ENCODE measurements at places on chromosomes 1 and 21.

DNA sequence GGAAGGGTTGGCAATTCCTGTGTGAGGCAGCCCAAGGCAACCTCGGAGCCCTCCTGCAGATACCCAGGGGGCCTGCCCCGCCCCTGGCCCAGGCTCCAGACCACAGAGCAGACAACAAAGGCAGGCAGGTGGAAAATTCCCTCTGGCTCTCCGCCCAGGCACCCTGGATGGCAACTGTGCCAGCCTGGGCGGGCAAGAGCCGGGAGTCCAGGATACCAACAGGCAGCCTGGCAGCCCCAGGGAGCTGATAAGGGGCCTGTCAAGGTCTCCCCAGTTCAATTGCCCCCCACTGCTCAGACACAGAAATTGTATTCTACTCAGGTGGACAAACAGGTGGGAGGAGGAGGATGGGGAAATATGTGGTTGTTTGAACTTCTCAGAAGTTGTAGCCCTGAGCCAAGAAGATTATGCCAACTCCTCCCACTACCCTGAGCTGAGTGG, 15.4 kb upstream of the GPR37L1 start:
- DNase-seq: no peak

DNA sequence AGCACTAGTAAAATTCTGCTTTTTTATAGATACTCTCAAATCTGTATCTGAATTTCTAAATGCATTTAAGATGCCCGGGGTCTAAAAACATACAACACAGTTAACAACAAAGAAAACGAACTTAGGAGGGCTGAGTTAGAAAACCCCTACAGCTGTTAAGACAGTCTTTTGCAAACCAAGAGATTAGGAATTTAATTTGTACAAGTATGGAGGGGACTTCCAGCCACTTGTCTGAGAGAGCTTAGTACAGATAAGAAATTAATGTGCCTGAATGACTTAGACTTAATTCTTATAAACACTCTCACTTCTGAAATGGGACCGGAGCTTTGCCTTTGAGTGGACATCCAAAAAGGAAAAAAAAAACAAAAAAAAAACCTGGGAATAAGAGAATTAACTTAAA, 61.6 kb downstream of the SMYD3 start:
- no peak for DNase-seq

- DNase-seq: no peak
Measured at GRCh38 chr1:64072089-64072793, 131.2 kb upstream of the UBE2U start.

GRCh38 chr1:71080230-71080738, 551 bp downstream of the ZRANB2 start:
- no peak for DNase-seq

DNA sequence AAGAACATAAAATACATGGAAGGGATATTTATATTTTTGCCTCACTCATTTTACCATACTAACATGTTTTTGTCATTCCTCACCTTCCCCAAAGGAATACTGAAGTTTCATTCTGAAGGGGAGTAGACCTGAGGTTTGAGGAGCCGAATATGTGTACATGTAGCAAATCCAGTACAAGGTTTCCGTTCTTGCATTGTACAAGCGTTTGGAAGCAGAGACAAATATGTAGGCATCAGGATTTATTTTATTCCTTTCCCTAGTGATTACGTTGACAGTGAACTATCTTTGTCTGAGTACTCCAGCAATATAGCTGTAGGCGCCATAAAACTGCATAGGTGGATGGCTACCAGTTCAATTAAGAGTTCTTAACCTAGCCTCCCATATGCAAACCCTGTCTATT, 191.5 kb downstream of the NFIA start:
- DNase-seq: no peak

DNA sequence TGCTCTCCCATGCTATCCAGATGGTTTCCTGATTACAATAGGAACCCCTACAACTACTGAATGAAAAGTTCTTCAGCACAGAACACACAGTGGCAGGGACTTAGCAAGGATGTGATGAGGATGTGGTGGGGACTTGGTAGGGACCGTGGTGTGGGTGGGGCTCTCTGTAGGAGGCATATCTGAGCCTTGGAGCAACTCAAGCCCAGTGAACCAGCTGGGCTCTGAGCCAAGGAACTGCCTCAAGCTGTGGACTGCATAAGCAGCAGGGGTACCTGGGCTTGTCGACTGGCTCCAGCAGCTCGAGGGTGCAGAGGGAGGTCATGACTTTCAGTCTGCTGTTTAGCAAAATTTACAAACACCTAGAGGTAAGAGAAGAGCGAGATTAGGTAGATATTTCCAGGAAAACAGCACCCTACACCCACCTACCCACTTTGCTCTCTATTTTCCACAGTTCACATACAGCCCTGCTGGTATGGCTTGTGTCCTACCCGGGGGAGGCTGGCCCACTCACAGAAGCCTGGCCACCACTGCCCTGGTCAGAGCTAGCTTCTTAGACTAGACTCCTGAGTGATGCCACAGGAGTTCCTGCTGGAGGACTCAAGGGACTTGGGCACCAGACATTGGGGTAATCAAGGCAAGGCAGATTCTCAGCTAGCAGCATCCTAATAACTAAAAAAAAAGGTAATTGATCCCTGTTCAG, 86.8 kb upstream of the GCLM start:
- no peak for DNase-seq

DNA sequence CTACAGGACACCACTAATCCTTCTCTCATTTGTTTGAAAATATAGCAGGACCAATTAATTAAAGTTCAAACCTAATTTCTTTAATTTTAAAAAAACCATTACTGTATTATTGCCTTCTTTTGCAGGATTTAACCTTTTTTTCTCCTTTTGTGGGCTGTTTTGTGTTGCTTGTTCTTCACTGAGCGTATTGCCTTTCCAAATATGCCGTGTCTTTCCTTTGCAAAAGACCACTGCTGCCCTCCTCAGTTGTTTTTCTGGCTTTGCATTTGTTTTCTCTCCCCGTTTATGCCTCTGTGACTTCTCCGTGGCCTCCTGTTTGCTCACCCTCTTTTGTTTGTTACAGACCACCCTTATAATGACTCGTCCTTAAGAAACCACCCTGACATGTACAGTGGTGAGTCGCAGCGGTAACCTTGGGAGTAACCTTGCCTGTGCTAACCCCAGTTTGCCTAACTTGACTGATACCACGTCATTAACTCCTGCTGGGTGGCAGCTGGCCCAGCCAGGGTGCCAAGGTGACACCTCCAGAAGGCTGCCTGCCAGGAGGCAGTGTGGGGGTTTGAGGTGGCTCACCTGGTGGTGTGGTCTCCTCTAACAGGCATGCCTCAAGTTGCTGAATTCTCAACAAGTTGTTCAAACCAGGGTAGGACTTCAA, 81.1 kb upstream of the CNTN2 start:
- no peak for DNase-seq

DNA sequence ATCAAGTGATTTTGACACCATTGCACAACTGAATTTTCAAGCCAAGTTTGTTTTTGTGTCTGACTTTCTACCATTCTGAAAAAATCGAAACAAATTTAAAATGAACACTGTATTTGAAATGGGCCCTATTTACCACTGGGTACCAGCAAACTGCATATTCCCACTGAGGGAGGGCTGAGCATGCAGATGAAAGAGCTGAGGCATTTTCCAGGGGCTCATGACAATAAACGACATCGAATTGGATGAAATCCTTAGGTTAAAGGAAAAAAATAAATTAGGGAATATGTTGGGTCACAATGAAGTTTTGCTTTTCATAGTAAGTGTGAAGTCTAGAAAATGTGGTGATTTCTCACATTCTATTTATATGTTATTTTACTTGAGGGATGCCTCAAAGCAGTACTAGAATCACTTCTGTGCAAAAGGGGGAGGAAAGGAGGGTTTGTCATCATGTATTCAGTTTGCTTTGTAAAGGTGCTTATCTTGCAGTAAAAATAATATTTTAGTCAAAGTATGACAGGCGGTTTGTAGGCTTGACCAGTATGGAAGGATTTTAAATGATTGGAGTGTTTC, 11.2 kb downstream of the ZBTB18 start:
- DNase-seq: no peak

GRCh38 chr1:166166329-166166697, 488 bp downstream of the FAM78B start:
- no peak for DNase-seq

DNA sequence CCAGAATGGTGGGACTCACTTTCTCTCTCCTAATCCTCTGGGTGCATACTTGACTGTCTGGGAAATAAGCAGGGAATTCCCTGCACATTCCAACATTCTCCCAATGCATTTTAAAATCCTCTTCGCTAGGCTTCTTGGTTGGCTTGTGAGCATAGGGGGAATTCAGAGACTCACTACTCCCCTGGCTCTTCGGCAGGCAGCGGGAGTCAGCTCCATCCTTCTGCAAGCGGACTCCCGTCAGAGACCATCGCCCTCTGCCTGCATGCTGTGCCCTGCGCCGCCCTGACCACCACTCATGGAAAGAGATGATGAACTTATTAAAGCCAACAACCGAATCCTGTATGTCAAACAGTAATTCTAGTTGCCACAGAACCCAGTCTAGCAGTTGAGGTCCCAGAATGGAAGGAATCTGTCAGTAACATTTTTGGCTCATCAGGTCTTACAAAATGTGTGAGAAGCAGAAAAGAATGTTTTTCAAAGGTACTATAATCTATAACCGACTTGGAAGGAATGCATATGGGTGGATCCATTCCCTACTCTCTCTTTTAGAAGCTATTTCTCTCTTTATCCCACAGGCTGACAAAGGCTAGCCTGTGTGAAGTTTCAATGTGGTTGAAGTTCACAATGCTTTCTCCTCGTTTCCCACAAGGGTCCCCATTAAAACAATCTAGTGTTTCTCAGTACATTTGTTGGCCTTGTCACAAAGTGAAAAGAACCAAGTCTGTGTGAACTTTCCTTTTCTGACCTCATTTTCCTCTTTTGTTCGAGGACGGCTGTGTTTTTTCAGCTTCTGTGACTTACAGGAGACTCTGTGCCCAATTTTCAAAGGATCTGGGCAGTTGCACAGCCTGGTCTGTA, 119.1 kb upstream of the ADAR start:
- DNase-seq: no peak

GRCh38 chr21:46017148-46017547, 35.6 kb downstream of the COL6A1 start:
- no peak for DNase-seq

DNA sequence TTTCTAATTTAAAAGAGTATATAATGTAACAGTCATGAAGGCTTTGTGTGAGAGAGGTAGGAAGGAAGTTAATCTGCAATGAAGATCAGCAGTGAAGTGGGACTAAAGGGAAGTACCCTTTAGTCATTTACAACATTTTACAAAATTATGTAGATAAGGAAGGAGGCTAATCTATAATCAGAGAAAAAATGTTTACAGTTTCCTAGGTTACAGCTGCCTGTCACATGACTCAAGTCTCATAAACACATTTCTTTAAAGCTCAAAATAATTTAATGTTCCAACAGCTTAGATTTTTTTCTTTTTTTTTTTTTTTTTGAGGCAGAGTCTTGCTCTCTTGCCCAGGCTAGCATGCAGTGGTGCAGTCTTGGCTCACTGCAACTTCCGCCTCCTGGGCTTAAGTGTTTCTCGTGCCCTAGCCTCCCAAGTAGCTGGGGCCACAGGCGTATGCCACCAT, 26.2 kb upstream of the CAP1 start:
- DNase-seq: no peak

- no peak for DNase-seq
Measured at GRCh38 chr1:184399192-184399847, 12.5 kb downstream of the C1orf21 start.

GRCh38 chr1:53303726-53304515, 23.9 kb downstream of the LRP8 start:
- no peak for DNase-seq

- DNase-seq: no peak
Measured at GRCh38 chr1:46411010-46411405, 16.9 kb downstream of the FAAH start.

GRCh38 chr1:182118851-182119250, 57.3 kb upstream of the ZNF648 start:
- DNase-seq: no peak

GRCh38 chr1:20343149-20343937, 52.7 kb downstream of the VWA5B1 start:
- DNase-seq: peak; percentile 18

DNA sequence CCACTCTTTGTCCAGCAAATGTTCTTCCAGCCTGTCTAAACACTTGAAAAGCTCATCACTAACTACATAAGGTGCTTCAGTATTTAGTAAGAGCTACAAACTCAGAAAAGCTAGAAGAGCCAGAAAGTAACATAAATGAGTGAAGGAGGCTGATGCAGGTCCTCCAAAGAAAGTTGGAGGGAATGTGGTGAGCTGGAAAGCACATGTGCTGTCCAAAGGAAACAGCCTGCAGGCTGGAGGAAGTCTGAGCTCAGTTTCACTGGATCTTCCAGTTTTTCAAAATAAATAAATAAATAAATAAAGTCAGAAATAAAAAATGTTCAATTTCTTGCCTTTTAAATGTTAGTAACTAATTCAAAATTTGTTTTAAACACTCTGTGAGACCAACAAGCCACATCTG, 25.5 kb downstream of the ZC3H11B start:
- DNase-seq: no peak

- no peak for DNase-seq
Measured at GRCh38 chr1:201949491-201949890, 3.1 kb upstream of the LMOD1 start.

DNA sequence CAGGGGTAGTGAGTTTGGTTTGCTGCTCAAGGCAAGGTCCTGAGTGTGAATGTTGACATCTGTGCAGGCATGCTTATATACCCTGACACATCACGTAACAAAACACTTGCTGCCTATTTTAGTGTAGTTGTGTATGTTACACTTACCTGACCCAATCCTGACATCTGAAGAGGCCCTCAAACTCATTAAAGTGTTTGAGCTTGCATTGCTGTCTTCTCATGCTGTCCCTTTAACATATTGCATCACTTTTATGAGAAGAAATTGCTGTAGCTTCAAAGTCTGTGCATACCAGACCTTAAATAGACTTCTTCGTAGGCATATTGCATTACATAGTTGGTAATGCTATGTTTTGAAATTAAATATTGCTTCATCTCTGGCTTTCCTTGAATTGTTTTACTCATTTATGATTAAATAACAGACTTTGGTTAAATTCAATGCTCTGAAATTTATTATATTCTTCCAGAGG, at the start of gene KRTAP19-3:
Gene KRTAP19-3 (minus strand): TSS at position 51 of the 466 bp plus-strand sequence. CDS start 56 bp downstream, outside the sequence.
- DNase-seq: no peak

DNA sequence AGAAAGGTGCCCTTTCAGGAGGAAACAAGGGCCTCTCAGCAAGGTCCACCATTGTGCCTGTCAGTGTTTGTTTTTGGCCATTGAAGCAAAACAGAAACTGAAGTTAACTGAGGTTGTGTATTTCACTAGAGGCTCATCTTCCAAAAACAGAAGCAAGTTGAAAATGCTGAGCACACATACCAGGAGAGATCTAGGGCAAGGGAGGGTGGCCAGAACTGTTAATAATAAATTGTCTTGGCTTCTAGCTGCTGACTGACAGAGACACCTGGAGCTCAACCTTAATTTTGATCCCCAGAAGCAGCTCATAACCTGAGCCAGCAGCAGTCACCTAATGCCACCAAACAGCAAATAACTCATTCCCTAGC, 5.2 kb downstream of the AGMAT start:
- DNase-seq: no peak

DNA sequence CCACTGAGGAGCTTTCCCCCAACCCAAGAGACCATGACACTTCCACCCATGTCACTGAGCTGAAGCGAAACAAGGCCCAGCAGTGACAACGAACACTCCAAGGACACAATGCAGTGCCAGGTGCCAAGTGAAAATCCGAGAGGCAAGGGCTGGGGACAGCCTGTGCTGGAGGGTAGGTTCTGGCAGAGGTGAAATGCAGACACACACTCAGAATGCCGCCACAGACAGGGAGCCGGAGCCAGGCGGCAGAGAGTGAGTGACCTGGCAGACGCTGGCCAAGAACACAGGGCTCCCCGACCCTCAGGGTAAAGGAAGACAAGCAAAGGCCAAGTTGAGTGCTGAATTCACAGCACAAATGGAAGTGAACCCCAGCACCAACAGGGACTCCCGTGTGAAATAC, 78.9 kb downstream of the CD46 start:
- DNase-seq: no peak

- no peak for DNase-seq
Measured at GRCh38 chr1:167305706-167306277, 85.1 kb downstream of the POU2F1 start.

All from activated T-helper 1 cell treated with anti-CD3 and anti-CD28 coated beads, Interleukin-2, amount 50 U/mL, for 16 hours (primary cell).